CD4-positive, alpha-beta T cell treated with Interleukin-12 subunit alpha and Interleukin-12 subunit beta, for 1 hour (primary cell): ENCODE measurements at places on chromosomes 16 and 17.

DNA sequence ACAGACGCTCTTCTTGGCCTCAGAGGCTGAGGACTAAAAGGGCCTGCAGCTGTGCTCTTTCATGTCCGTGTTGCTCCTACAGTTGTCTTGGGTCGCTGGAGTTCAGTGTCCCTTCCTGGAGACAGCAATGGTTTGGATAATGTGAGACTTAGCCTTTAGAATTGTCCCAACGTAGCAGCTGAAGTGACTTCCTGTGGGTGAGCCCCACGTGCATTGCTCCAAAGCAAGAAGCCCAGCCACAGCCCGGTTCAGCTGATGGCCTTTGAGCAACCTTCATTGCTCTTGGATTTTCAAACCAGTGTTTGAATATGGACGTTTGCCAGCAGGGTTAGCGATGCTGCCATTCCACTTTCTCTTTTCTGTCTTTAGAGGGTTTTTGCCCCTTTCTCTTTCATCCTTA is 19.7 kb downstream of the TMEM11 start:
- no peak for DNase-seq

DNA sequence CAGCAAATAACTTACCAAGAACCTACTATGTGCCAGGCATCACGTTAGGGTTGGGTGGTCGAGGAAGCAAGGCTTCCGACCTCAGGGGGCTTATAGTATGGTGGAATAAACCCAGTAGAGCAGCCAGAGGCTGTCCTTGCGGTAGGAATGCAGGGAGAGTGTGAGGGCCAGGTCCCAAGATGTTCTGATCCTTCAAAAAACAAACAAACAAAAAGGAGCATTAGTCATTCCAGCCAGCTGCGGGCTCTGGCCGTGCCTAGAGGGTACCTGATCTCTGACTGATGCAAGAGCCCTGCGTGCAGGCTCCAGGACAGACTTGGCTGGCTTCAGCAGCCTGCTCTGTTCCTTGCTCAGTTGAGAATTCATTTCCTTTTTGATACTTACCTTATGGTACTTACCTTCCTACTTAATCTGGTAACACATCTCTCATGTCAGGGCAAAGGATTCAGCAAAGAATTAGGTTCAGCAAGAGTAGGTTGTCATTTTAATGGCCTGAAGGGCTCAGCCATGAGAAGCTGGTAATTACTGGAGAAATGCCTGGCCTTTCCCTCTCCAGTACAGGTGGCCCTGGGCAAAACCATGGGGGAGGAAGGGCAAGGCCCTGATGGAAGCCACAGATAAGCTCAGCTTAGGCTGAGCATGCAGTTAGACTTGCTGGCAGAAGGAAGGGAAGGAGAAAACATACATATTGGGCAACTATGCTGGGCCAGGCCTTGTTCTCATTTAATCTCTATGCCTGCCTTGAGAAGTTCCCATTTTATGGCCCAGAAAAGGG is 18.4 kb downstream of the CYB5D2 start:
- DNase-seq = no peak

GRCh38 chr17:31608659-31609254 is 217.3 kb downstream of the RAB11FIP4 start:
- no peak for DNase-seq

DNA sequence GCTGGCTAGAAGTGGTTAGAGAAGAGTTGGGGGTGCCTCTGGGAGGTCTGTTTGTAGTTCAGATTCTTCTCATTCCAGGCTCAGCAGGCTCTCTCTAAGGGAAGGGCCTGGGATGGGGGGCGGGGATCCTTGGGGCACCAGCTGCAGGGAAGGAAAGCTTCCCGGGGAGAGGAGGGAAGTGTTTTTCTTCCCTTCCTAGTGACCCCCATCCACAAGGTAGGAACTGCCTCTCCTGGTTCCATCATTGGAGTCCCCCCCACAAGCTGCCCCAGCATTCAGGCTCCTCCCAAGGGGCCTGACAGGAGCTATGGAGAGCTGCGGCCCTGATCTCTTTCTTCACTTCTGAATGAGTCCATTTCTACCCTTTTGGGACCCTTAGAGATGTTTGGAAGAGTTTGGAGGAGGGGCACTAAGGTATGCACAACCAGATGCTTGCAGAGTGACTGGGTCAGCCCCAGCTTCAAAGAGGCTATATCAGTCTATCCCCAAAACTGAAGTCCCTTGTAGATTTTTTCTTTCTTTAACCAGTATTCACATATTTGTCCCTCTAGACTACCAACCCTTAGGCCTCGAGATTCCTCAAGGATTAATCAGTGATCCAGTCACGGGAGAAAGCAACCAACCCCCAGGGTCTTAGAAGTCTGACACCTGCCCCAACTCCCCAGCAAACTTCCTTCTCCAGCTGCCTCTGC is 13.9 kb upstream of the FZD2 start:
- no peak for DNase-seq

- no peak for DNase-seq
These were observed 18.6 kb upstream of the RNPS1 start for GRCh38 chr16:2286550-2286949.

GRCh38 chr17:1532836-1533602 is 16.6 kb upstream of the INPP5K start:
- peak; percentile 56 for DNase-seq

GRCh38 chr17:74099442-74100340 is 103.8 kb upstream of the RPL38 start:
- DNase-seq = no peak

- DNase-seq = peak; percentile 69
These were observed 1.4 kb upstream of the TSPOAP1 start for GRCh38 chr17:58329810-58330537.

GRCh38 chr17:16971458-16972338 is at the start of gene TNFRSF13B:
Gene TNFRSF13B, minus strand, starts transcription at chr17:16972118. Its CDS starts 43 bp downstream, at chr17:16972075.
- DNase-seq = no peak

DNA sequence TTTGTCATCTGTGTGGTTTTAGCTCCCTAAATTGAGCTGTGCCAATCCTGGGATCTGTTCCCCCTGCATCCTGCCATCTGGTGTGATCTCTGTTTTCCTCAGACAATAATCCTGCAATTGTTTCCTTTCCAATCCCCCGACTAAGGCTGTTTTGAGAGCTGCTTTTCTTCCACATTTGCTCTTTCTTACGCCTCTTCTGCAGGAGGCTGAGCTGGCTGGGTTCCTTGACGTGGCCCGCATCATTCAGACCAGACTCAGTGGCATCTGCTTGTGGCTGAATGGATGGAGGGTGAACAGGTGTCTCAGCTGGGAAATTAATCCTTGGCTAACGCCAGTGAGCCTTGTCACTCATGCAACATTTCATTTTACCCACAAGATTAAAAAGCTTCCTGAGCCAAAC is 9.8 kb upstream of the MED9 start:
- DNase-seq = no peak

GRCh38 chr17:74343526-74344284 is 17.7 kb downstream of the KIF19 start:
- no peak for DNase-seq

DNA sequence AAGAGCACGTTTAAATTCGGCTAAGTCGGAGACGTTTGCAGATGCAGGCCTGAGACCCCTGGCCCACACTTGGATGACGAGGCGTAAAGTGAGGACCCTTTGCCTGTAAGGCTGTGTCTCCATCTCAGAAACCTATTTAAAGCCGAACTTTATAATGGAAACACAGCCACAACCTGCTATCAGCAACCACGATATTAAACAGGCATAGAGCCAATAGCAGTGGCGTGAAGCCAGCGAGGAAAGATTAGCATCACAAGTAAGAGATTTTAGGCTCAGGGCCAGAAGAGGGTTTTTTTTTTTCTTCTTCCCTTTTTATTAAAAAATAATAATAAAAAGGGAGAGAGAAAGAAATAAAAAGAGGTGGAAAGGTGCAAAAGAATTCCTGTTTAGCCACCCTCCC is 111.3 kb upstream of the NOL11 start:
- DNase-seq = no peak

GRCh38 chr17:45895969-45896785 is 1.8 kb downstream of the MAPT start:
- DNase-seq = no peak

DNA sequence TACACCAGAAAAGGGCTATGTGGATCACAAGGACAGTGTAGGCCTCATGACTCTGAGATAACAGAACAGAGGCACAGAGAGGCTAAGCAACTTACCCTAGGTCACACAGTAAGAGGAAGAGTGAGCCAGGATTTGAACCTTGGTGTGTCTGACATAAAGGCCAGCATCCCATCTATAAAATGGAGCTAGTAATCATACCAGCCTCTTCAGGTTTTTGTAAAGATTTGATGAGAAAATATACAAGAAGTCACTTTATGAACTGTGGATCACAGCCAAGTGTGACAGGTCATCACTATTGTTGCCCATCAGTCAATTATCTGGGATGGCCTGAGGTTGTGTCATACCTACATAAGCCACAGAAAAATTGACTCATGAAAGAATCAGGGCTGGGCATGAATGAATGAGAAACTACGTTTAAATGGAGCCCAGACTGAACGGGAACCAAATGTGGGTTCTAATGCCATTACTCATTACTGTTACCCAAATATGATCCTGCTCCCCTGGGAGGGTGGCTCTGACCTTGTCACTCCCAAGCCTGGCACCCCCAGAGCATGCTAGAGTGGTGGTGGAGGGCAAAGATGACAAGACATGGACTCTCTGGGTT is 21.0 kb downstream of the FBXO39 start:
- DNase-seq = no peak

- DNase-seq = no peak
These were observed 183.3 kb downstream of the MSI2 start for GRCh38 chr17:57439651-57440050.

- DNase-seq = no peak
These were observed 111.7 kb downstream of the NLK start for GRCh38 chr17:28154214-28154613.
